Activated CD4-positive, alpha-beta T cell treated with anti-CD3 and anti-CD28 coated beads for 36 hours (primary cell): ENCODE measurements at places on chromosomes 3 and 15.

DNA sequence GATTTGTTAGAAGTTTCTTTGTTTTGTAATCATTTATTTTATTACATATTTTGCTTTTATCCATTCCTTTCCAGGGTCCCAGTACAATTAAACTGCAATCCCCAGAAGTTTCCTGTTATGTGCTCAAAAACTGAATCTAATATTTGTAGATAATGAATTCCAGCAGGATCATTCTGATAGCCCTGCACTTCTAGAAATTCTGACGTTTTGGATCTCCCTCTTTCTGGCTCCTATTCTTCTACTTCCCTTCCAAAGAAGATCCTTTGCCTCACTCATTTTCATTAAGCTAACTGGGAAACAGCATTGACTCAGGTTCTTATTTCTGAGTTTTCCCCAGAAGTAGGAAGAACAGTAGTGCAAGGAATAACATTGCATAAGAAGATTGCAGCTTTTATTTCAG lies 9.9 kb downstream of the P3H2 start:
- no peak for DNase-seq

- DNase-seq, result peak; percentile 59
Measured at GRCh38 chr3:31562525-31562924, 29.8 kb downstream of the STT3B start.

- DNase-seq, result no peak
Measured at GRCh38 chr3:157501863-157502262, 1.4 kb downstream of the VEPH1 start.

DNA sequence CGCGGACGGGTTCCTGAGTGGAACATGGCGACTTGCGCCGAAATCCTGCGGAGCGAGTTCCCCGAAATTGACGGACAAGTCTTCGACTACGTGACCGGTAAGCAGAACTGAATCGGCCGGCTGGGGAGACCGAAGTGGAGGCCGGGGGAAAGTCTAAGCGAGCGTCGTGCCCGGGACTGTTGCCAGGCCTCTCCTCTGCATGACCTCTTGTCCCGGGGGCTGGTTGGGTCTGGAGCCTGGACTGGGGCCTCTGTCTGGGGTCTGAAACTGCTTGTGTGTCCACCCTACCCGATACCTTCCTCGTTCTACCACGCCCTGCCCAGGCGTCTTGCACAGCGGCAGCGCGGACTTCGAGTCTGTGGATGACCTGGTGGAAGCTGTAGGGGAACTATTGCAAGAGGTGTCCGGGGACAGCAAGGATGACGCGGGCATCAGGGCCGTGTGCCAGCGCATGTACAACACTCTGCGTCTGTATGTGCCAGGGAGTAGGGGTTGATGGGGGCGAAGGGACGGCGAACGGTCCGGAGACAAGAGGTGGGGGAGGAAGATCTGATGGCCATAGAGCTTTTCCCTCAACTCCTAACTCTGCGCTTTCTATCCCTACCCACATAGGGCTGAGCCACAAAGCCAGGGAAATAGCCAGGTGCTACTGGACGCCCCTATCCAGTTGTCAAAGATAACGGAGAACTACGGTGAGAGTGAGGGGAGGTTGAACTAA lies at the start of gene ABCF3:
ABCF3 (plus strand) TSS at position 16 of the 718 bp plus-strand sequence; CDS start at position 25, 9 bp downstream.
- peak; percentile 47 for DNase-seq

DNA sequence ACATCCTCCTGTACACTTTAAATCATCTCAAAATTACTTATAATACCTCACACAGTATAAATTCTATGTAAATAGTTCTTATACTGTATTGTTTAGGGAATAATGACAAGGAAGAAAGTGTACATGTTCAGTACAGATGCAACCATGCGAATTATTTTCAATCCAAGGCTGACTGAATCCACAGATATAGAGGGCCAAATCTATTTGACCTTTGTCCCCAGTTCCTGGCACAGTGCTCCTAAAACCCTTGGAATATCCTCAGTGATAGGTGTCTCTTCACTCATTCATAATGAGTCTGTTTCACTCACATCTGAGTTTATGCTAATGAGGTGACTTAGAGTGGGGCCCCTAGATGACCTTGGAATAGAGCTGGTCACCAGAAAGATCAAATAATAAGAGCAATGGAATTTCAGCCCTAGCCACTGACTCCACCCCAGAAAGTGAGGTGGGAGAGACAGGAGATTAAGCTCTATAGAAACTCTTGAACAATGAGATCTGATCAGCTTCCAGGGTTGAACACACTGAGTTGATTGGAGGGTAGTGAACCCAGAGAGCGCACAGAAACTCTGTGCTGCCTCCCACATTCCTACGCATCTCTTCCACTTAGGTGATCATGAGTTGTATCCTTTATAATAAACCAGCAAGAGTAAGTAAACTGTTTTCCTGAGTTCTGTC lies 65.3 kb downstream of the ADAM10 start:
- DNase-seq, result no peak

DNA sequence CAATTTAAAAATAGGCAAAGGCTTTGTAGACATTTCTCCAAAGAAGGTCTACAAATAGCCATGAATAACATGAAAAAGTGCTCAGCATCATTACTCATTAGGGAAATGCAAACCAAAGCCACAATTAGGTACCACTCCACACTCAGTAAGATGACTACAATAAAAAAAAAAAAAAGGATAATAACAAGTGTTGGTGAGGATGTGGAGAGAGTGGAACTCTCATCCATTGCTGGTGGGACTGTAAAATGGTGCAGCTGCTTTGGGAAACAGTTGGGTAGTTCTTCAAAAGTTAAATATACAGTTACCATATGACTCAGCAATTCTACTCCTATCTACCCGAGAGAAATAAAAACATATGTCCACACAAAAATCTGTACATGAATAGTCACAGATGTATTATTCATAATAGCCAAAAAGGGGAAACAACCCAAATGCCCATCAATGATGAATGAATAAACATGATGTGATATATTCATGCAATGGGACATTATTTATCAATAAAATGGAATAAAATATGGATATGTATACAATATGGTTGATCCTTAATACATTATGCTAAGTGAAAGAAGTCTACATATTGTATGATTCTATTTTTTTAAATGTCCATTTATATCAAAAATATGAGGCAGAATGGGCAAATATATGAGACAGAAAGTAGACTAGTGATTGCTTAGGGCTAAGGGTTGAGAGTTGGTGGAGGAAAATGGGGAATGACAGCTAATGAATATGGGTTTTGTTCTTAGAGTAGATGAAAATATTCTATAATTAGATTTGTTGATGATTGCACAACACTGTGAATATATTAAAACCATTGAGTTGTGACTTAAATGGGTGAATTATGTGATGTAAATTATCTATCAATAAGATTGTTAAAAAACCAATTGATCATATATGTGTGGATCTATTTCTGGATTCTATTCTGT lies 66.1 kb upstream of the SMAD3 start:
- DNase-seq, result no peak

DNA sequence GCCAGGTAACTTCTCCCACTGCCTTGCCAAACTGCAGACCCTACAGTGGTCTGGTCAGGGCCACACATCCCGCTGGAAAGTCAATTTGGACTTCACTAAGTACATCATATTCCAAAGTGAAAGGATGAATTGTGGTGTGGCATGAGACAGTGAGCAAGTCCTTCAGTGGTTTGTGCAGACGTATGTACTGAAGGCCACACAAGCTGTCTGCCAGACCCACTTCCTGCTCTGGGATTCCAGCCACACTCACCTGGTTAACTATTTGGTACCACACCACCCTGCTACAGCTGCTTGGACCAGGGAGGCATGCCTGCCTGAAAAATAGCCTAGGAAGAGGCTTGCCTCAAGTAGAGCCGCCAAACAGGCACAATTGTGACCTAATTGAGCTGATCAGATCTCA lies 94.1 kb upstream of the STRIT1 start:
- no peak for DNase-seq

- DNase-seq, result no peak
Measured at GRCh38 chr15:47682661-47683060, 34.6 kb upstream of the SEMA6D start.

GRCh38 chr3:53254509-53255422 lies 1.1 kb downstream of the TKT start:
- DNase-seq, result peak; percentile 80

DNA sequence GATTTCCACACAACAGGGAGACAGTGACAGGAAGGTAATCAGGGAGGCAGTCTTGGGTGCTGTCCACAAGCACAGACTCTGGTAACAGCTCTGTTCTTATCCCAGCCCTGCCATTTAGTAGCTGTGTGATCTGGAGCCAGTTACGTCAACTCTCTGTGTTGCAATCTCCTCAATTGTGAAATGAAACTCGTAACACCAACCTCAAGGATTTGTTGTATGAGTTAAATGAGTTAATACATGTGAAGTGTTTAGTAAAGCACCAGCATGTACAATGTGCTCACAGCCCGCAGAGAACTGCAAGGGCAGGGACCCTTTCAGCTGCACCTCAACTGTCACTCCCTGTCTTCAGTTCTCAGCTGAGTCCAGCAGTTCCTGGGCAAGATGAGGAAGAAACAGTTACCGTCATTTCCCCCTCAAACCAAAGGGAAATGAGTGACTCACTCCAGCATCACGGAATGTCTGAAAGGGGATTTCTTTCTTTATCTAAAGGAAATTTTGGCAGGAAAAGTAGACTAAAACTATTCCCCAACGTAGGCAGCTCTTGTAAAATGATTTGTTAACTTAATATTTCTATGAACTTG lies 39.9 kb upstream of the MB21D2 start:
- DNase-seq, result peak; percentile 16

DNA sequence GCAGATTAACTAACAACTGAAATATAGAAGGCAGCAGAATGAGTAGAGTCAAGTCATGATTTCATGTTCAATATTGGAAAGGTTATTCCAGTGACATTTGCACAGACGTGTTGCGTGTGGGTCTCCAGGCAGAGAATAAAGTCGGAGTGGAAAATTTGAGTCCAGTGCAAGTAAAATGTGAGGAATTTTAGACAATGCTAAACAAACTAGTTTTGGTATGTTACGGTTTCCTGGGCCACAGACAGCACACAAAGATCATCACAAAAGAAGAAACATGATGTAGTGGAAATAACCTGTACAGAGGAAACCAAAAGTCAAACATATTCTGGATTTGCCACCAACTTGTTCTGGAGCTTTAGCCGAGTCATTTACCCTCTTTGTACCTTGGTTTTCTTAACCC lies 367 bp downstream of the OR4F6 start:
- DNase-seq, result no peak

DNA sequence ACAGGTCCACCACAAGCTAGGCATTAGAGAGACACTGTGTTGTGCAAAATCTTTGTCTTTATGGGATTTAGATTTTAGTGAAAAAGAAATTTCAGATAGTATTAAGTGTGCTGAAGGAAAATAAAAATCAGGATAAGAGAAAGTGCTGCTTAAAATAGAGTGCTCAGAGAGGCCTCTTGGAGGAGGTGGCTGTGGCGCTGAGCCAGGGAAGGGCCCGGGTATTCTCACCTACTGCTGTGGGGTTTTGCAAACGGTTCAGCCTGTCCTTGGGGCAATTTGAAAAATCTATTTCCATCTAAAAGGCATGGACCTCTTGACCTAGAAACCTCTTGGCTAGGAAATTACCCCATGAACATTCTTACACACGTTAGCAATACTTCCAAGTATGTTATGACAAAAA lies 267.7 kb downstream of the TJP1 start:
- no peak for DNase-seq

DNA sequence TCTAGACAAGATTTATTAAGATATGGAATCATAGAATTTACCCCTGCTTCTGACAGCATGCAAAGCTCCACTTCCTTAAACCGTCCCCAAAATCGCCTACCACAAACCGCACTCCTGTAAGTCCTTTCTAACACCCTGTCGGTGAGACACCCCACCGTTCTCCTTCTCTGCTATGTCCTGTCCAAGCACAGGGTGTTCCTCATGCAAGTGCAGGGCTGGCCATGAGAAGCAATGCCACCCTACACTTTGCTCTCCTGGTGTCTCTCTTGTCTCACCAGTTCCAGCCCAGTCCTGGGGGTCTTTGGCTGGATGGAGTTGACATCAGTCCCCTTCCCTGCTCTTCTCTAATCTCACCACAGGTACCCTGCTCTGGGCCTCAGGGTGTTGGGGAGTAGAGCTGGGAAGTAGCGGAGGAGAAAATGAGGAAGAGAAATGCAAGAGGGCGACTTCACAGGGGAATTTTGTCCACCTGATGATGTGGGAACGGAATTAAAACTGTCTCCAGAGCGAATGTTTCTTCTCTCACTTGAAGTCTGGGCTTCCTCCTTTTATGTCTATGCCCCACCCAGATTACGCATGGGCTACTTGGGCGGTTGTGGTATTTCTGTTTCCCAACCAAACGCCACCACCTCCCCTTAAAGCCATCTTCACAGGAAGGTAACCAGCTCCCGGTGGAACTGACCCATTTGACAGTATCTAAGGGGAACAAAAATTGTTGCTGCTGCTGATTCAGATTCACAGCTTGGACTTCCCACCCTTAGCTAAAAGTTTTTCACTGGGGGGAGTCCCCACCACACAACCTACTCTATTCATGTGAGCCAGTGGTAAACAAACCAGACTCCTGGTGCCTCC lies 49.9 kb downstream of the CASR start:
- DNase-seq, result peak; percentile 34

DNA sequence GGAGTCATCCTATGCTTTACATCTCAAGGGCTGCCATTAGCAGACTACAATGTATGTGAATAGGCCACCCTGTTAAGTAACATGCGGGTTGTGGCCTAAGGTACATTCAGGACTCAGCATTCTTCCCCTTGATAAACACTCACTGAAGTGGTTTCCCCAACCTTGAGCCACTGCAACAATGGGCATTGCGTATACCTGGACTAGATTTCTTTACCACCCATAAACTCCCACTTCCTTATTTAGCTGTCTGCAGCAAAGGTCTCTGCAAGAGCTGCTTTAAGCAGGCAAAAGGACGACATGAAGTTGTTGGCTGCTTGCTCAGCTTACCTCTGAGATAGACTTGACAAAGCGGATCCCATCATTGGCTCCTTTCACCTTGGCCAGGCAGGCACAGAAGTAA lies 16.2 kb downstream of the FYCO1 start:
- DNase-seq, result no peak

- DNase-seq, result no peak
Measured at GRCh38 chr15:31130576-31131237, 29.2 kb upstream of the TRPM1 start.

DNA sequence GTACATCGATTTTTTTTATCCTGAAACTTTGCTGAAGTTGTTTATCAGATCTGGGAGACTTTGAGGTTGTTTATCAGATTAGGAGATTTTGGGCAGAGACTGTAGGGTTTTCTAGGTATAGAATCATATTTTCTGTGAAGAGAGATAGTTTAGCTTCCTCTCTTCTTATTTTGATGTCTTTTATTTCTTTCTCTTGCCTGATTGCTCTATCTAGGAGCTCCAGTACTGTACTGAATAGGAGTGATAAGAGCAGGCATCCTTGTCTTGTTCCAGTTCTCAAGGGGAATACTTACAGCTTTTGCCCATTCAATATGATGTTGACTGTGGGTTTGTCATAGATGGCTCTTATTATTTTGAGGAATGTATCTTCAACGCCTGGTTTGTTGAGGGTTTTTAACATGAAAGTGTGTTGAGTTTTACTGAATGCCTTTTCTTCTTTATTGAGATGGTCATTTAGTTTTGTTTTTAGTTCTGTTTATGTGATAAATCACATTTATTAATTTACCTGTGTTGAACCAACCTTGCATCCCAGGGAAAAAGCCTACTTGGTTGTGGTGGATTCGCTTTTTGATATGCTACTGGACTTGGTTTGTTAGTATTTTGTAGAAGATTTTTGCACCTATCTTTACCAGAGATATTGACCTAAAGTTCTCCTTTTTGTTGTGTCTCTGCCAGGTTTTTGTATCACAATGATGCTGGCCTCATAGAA lies 14.9 kb upstream of the DNAAF4 start:
- DNase-seq, result no peak

GRCh38 chr3:17039594-17039993 lies 154.8 kb downstream of the PLCL2 start:
- no peak for DNase-seq
